Inflammatory macrophage treated with lipopolysaccharide for 4 hours (primary cell): ENCODE measurements at places on chromosomes 11 and 22.

GRCh38 chr22:39450258-39450955, 6.4 kb upstream of the MGAT3 start:
- no peak for DNase-seq

- no peak for DNase-seq
These were observed 8.9 kb downstream of the AP2A2 start for GRCh38 chr11:934527-934926.

GRCh38 chr11:78595436-78596130, 20.9 kb upstream of the NARS2 start:
- no peak for DNase-seq

GRCh38 chr11:67314218-67314617, 10.9 kb downstream of the SSH3 start:
- no peak for DNase-seq
